ENCODE measurements at places on chromosomes 13 and 19. TPM values are rescaled to one million over a fixed set of nuclear protein-coding genes. Genes with fewer than 3 reads are reported as not detected.
A peak's percentile ranks its signal among the peaks of the same experiment; 100 is the strongest.

DNA sequence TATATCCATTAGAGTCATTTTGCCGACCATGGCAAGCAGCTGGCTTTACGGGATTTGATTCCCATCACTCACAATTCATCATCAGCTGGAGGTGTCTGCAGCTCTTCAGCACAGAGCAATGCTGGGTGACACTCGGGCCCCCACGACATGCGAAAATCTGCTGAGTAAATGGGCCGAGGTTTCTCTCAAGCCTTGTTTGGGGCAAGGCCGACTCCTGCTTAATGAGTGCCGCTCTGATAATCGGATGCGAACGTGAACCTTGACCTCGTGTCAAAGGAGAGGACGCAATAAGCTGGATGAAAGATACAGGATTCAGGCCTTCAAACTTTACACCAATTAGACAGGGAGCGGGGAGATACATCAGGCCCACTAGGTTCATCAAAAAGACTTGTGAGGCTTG lies 65.2 kb downstream of the GGACT start:
- ATAC-seq: no peak

DNA sequence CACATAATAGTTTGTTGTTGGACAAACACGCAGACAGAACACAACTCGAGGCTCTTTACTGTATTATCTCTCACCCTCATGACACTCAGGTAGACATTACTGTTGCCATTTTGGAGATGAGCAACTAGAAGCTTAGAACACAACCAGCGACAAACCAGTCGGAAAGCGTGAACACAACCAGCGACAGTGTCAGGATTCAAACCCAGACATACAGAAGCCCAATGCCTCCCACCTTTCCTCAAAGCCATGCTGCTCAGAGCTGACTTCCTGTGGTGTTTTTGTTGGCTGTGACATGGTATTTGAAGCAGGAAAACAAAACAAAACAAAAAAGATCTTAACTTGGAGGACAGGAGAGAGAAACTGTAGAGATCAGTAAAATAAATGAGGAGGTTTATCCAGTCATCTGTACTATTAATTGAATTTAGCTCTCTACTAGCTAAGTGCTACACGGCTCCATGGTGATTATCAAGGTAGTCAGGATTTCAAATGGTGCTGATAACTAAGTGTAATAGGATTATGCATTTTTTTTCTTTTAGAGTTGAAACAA lies 92.1 kb downstream of the STARD13 start:
- no peak for ATAC-seq

DNA sequence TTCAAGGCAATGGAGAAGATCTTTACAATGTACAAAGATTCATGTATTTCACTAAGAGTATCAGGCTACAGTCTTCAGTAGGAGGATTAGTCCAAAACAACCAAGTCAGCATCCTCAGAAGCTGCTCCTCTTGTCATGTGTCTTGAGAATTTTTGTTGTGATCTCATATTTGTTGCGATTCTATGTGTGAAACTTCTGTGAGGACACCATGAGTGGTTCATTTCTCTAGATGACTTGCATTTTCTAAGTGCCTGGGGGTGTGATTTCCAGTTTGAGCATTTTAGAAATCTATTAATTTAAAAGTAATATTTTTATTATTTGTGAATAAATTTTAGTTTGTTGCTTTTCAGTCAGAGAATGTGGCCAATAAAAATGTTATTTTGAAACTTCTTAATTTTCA lies 94.5 kb downstream of the RAP2A start:
- no peak for ATAC-seq

GRCh38 chr13:108895220-108895704 lies 265.9 kb downstream of the MYO16 start:
- ATAC-seq: peak; percentile 81

- peak; percentile 66 for ATAC-seq
Measured at GRCh38 chr13:26025196-26025595, 26.6 kb downstream of the SHISA2 start.

- no peak for ATAC-seq
Measured at GRCh38 chr13:110070511-110071120, 236.3 kb downstream of the COL4A1 start.

GRCh38 chr13:65857942-65858565 lies 1372.1 kb downstream of the PCDH9 start:
- no peak for ATAC-seq

DNA sequence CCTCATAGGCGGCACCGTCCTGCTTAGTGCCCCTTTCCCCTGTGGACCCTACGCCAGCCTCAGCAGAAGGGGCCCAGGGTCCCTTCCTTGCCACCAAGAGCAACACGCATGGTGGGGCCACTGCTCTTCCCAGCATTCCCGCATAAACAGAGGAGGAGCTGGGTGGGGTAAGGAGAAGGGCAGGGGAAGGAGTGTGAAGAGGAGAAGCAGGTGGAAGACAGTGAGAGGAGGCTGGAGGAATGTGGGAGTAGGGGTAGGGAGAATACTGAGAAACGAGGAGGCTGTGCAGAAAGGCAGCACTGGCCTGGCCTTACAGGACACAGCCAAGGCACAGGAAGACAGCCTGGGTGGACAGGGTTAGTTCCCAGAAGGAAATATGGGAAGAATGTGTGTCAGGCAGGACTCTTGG lies 43.9 kb downstream of the ZNF331 start:
- ATAC-seq: no peak

- ATAC-seq: peak; percentile 2
Measured at GRCh38 chr13:46551410-46552302, 1.3 kb upstream of the LRCH1 start.

DNA sequence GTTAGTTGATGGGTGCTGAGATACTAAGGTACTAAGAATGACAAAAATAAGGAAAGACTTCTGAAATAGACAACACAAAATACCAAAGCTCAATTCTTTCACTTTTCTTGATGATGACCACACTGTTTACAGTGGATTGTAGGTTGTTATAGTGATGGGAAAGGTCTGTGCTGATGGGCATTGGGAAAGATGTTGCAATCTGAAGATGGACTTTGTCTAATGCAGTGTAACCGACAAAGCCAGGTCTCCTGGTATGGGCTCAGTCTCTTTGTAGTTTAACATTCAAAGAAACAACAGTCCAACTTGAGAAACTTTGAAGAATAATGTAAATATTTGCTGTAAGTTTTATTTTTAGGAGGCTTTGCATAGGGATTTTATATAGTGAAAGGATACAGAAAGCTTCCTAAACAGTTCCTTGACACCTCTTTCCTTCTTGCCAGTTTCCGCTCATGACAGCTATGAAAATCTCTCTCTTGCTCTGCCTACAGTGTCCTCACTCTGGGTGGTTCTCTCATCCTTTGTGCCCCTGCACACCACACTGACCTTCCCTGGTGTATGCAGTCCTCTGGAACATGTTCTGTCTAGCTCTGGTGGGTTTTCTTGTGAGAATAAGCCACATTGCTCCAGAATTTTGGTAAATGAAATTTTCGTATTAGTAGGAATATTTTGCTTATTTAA lies 172.2 kb downstream of the KCNRG start:
- no peak for ATAC-seq

GRCh38 chr13:44198826-44199225 lies 174.8 kb upstream of the SERP2 start:
- ATAC-seq: peak; percentile 72

- no peak for ATAC-seq
Measured at GRCh38 chr19:37564624-37565369, 29.8 kb downstream of the ZNF571 start.

DNA sequence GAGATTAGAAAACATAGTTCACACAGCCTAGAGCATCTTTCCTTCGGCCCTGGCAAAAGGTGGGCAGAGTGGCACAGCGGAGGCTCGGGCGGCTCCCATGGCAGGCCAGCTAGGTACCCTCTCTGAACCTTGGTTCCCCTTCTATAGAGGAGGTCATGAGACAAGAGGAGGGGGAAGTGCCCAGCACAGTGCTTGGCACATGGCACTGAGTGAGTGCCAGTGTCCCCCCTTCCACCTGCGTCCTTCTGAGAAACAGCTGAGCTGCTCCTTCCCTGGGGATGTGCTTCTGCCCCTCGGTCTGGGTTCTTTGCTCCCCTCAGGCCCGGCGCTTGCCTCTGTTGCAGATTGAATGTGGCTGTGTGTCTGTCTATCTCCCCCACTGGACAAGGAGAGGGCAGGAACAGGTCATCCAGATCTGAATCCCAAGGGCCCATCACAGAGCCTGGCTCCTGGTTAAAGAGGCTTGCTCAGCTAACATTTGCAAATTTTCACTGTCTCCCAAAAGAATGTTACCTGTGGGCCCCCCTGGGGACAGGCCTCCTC lies 165.6 kb downstream of the USP12 start:
- ATAC-seq: peak; percentile 29

DNA sequence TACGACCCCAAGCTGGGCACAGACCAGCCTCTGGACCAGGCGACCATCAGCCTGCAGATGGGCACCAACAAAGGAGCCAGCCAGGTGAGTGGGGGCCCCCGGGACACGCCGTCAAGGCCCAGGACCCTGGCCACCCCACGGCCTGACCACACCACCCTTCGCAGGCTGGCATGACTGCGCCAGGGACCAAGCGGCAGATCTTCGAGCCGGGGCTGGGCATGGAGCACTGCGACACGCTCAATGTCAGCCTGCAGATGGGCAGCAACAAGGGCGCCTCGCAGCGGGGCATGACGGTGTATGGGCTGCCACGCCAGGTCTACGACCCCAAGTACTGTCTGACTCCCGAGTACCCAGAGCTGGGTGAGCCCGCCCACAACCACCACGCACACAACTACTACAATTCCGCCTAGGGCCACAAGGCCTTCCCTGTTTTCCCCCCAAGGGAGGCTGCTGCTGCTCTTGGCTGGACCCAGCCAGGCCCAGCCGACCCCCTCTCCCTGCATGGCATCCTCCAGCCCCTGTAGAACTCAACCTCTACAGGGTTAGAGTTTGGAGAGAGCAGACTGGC lies 9.6 kb downstream of the ELOF1 start:
- no peak for ATAC-seq

- peak; percentile 76 for ATAC-seq
Measured at GRCh38 chr19:7294558-7295212, 471 bp upstream of the INSR start.

- no peak for ATAC-seq
Measured at GRCh38 chr19:29517946-29518345, 7.8 kb upstream of the VSTM2B start.

GRCh38 chr13:23856008-23856750 lies 33.0 kb downstream of the MIPEP start:
- peak; percentile 21 for ATAC-seq

GRCh38 chr19:49593233-49594113 lies 2.5 kb downstream of the PRR12 start:
- ATAC-seq: peak; percentile 62

DNA sequence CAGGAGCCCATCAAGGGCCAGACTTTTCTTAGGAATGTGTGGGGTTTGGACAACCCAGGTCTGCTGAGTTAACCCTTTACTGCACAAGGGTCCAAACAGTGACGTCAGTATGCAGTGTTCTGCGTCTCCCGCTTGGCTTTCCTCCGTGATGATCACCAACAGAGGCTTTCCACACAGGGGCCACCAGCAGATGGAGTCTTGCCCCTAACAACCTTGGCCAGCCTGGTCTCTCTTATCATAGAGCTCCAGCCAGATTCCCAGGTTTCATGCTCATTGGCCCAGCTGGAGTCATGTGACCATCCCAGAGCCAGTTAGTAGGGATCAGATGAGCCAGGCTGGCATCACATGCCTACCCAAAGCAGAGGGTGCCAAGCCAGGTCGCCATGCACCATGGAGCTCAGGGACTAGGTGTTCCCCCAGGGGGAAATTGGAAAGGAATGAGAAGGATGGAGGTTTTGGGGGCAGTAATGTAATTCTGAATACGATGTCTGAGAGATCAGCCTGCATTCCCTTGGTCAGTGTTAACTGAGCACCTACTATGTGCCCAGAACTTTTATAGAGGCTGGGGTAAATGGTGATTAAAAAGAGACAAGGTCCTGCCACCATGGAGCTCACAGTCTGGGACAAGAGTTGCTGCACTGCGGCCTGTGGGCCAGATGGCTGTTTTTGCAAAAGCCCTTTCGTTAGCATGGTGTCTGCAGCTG lies 61.2 kb downstream of the MYH14 start:
- no peak for ATAC-seq

GRCh38 chr19:47587295-47587694 lies 14.3 kb upstream of the ZNF541 start:
- ATAC-seq: no peak

- no peak for ATAC-seq
Measured at GRCh38 chr13:28671126-28671792, 12.3 kb downstream of the POMP start.

- no peak for ATAC-seq
Measured at GRCh38 chr13:75123428-75123827, 358.5 kb downstream of the TBC1D4 start.

GRCh38 chr13:85935868-85936467 lies 136.7 kb upstream of the SLITRK6 start:
- no peak for ATAC-seq

DNA sequence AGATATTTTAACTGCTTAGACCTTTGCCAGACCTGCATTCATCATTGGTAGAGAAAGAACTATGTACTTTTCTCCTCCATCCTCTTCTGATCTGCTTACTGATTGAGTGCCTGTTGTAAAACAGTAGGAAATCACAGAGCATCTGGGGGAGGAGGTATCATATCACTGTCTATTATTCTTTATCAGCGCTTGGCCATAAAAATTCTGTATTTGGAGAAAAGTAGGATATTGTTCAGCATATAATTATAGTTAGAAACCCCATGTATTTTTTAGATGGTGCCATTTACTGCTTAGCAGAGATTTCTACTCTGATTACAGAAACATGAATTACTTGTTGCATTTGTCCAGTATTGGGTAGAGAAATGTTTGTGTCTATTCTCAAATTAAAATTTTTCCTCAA lies 62.4 kb downstream of the URI1 start:
- peak; percentile 18 for ATAC-seq

DNA sequence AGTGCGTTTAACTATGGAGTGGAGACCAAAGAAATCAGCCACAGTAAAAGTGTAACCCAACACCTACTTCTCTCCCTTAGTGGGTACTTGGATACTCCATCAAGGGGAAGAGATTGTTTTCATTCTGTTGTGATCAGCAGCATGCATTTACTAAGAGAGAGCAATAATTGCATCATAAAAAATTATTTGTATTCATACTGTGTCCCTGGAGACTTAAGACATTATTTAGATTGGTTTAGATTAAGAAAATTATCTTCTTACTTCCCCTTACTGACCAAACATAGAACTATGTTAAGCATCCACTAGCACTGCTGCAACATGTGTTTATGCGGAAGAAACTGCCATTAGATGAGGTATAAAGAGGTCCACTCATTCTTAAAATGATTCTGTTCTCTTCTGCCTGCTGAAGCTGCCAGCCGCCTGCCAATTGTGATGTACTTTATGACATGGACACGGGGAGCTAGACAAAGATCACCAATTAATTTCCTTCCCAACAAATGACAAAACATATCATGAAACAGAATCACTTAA lies 738.5 kb downstream of the DIAPH3 start:
- ATAC-seq: no peak

GRCh38 chr19:29285187-29285687 lies 72.3 kb upstream of the UQCRFS1 start:
- no peak for ATAC-seq

- ATAC-seq: no peak
Measured at GRCh38 chr19:54883228-54883627, 9.2 kb downstream of the FCAR start.

- no peak for ATAC-seq
Measured at GRCh38 chr19:47512183-47512947, 2.5 kb downstream of the NAPA start.

The GPC6 gene
- 15.3 TPM for total RNA-seq

The FFAR1 gene
- total RNA-seq: not detected

The GZMM gene
- 0.27 TPM for total RNA-seq

The KLK1 gene
- total RNA-seq: not detected

The GADD45GIP1 gene
- 51.6 TPM for total RNA-seq

The DZIP1 gene
- 61.3 TPM for total RNA-seq

The SLC5A5 gene
- 0.10 TPM for total RNA-seq

The KLK3 gene
- total RNA-seq: 1.5 TPM

The JSRP1 gene
- total RNA-seq: 2.0 TPM

The PODNL1 gene
- 0.71 TPM for total RNA-seq

The CILP2 gene
- 0.97 TPM for total RNA-seq

Data from motor neuron (in vitro differentiated cells).